Mesendoderm (in vitro differentiated cells): ENCODE measurements at places on chromosomes 2 and 18.
A peak's percentile ranks its signal among the peaks of the same experiment; 100 is the strongest.

GRCh38 chr2:84393829-84394228 is 65.3 kb downstream of the SUCLG1 start:
- H3K27me3 ChIP-seq, result no peaks in the 10 kb centered on the region
- H3K4me3 ChIP-seq, result no peak overlapping the region
- no peaks in the 10 kb centered on the region for H3K36me3 ChIP-seq
- H3K4me1 ChIP-seq, result peaks cover 2% of the 10 kb centered on the region
- DNase-seq, result no peak
- no peak overlapping the region for H3K27ac ChIP-seq

DNA sequence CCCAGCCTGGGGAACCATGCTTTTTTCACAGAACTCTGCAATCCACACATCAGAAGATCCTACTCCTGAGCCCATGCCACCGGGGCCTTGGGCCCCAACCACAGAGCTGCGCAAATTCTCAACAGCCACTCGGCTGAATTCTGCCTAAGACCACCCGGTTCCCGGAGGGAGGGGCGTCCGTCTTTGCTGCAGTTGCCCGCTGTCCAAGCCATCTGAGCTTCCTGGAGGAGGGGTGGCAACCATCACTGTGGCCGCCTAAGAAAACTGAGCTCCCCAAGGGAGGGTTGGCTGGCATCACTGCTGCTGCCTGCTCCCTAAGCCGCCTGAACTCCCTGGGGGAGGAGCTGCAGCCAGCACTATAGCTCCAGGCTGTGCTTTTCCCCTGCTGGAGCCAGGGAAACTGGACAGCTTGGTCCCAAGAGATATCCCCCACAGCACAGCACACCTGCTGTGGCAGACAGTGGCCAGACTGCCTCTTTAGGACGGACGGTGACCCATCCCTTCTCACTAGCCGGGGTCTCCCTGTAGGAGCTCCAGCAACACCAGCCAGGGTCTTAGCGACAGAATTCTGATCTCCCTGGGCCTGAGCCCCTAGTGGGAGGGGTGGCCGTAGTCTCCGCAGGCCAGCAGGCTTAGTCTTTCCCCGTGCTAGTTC is 1411.6 kb upstream of the CDH2 start:
- H3K4me1 ChIP-seq, result no peaks in the 10 kb centered on the region
- no peak overlapping the region for H3K4me3 ChIP-seq
- H3K27me3 ChIP-seq, result no peaks in the 10 kb centered on the region
- H3K36me3 ChIP-seq, result no peaks in the 10 kb centered on the region

- no peaks in the 10 kb centered on the region for H3K36me3 ChIP-seq
- no peak overlapping the region for H3K27ac ChIP-seq
- no peak overlapping the region for H3K4me3 ChIP-seq
- DNase-seq, result peak; percentile 16
These were observed 680.0 kb downstream of the EPHA4 start for GRCh38 chr2:220892018-220892634.

DNA sequence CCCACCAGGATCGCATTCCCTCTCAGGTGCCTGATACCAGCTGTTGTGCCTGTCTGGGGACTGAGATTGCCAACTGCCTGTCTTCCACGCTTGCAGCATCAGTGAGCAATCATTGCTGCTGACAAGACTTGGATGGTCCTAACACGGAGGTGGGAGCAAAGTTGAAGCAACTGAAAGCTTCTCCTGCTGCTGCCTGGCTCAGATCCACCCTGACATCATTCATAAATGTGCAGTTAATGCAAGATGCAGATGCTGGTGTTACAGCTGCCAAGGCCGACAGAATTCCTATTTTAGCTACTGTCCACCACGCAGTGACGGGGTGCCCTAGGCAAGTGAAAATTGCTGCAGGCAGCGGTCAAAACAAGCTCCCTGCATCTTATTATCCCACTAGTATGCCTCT is 131.4 kb downstream of the VWC2L start:
- H3K36me3 ChIP-seq, result no peaks in the 10 kb centered on the region
- H3K4me3 ChIP-seq, result no peak overlapping the region
- H3K27me3 ChIP-seq, result no peaks in the 10 kb centered on the region

DNA sequence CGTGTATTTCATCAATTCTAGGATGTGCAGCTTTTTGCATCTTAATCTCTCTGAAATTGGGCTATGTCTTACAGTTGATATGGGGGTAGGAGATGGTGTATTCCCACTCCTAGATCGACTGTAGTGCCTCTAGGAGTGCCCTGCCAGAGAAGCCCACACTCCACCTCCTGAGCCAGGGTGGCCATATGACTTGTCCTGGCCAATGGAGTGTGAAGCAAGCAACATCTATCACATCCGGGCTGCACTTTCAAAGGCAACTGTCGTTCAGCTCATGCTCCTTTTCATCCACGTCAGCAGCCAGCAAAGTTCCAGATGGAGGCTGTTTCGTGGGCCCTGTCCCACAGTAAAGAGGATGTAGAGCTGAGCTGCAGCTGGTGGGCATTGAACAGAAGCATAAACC is 149.4 kb upstream of the SLC1A4 start:
- no peaks in the 10 kb centered on the region for H3K4me1 ChIP-seq
- H3K27ac ChIP-seq, result no peak overlapping the region
- no peaks in the 10 kb centered on the region for H3K27me3 ChIP-seq
- no peaks in the 10 kb centered on the region for H3K36me3 ChIP-seq
- no peak for DNase-seq
- no peak overlapping the region for H3K4me3 ChIP-seq

DNA sequence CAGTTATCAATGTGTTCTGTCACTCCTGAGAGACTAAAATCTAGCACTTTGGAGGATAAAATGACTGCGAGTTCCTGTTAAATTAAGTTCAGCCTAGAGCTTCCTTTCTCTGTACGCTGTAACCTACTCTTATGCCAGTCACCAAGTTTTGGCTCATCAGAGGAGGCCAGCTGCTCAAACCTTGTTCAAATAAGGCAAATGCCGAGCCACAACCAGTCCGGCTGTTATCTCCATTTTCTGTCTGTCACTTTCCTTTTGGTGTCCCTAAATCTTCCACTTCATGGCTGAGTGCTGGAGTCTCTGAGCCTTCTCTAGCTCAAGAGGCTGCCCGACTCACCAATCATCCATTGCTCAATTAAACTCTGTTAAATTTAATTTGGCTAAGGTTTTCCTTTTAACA is 33.5 kb upstream of the PXDN start:
- no peaks in the 10 kb centered on the region for H3K36me3 ChIP-seq
- no peak overlapping the region for H3K4me3 ChIP-seq
- H3K27ac ChIP-seq, result no peak overlapping the region
- no peak for DNase-seq
- no peaks in the 10 kb centered on the region for H3K27me3 ChIP-seq
- no peaks in the 10 kb centered on the region for H3K4me1 ChIP-seq

DNA sequence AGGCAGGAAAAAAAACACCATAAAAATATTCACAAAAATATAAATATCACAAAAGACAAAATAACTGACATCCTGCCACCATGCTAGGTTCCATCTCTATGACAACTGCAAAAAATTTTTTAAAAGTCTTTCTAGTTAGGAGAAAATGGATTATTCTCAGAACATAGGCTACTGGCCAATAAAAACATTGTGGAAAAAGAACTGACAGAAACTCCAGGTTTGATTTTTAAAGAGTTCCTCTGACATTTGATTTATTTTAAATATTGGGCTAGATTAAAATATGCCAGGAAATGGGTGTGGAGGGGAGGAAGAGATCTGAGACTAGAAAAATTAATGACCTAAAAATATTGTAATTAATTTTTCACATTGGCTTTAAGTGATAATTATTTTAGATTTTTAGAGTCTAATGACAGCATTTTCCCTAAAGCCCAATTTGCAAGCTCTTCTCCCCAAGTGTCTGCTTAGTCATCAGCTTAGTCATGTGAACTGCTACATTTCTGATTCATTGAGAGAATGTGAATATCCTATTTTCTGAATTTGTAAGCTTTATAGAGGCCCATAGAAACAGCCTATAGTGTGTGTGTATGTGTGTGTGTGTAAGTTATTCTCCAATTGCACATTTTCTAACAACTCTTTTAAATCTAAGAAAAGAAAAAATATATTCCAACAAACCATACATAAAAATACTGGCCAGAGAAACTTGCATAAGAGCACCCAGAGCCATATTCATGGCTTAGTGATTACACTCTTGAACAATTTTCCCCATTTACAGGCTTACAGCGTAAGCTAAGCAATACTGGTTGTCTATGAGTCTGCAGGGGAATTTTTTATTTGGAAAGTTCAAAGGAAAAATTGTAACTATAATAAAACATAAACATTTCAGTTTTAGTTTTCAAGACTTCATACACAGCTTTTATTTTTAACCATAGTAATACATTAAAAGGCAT is 48.4 kb downstream of the TMEFF2 start:
- peak; percentile 26 for DNase-seq
- H3K4me3 ChIP-seq, result no peak overlapping the region
- H3K27ac ChIP-seq, result no peak overlapping the region
- no peaks in the 10 kb centered on the region for H3K27me3 ChIP-seq
- no peaks in the 10 kb centered on the region for H3K36me3 ChIP-seq
- no peaks in the 10 kb centered on the region for H3K4me1 ChIP-seq
